ENCODE measurements at places on chromosomes 5 and 9.

GRCh38 chr9:128323212-128323730 lies 632 bp downstream of the COQ4 start:
- DNase-seq = no peak

GRCh38 chr5:130135506-130135905 lies 231.2 kb downstream of the CHSY3 start:
- no peak for DNase-seq

DNA sequence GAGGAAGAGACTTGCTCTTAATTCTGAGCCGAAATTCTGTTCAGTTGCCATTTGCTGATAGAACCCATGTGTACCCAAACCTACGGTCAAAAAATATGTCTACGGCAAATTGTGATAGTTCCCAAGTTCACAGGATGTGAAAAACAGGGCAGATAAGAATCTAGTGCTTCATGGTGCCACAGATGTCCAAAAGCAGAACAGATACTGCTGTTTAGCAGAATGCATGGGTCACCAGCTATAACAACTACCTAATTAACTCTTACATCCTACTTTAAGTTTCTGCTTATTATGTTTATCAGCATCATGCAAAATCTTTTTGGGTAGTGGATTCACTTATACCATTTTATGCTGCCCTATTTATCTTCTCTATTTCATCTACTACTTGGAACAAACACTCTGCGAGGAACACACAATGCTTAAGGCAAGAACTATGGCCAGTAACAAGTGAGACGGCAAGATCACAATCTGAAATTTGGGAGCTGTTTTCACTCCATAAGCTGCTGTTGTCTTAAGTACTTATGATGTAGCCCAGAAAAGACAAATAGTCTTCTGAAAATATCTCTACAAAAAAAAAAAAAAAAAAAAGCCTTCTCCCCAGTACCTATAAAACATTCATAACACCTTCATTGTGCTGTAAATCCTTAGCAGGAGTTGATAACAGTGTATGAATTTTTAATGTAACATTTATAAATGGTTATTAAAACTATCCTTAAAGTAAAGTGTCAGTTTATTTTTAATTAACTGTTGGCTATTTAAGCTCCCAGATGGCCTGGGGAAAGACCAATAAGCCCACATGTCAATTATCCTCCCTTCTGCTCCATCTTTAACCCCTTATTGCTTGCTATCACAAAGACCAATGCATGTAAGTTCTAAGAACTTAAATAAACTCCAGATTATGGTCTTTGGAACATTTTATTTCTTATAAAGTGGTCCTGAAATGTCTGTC lies 232.3 kb downstream of the TLR4 start:
- DNase-seq = no peak

GRCh38 chr5:16510098-16510497 lies 44.5 kb upstream of the ZNF622 start:
- DNase-seq = no peak

DNA sequence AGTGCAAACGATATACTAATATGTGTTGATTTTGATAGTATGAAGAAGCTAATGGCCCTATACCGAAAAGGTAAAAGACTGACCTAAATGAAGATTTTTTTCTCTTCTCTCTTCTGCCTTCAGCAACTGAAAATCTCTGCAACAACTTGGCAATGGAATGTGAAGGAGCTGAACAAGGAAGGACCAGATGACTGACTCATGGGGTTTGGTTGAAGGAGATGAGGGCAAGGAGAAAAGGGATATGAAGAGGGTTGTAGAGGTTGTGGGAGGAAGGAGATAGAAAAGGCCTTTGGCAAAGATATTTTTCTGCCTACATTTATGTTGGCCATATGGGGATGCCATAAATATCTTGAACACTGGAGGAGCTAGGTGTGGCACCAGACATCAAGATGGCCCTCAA lies 129.7 kb upstream of the CHD1 start:
- no peak for DNase-seq

GRCh38 chr5:170747357-170747756 lies 36.2 kb upstream of the GABRP start:
- no peak for DNase-seq

GRCh38 chr5:124420952-124421351 lies 325.5 kb downstream of the ZNF608 start:
- DNase-seq = no peak

DNA sequence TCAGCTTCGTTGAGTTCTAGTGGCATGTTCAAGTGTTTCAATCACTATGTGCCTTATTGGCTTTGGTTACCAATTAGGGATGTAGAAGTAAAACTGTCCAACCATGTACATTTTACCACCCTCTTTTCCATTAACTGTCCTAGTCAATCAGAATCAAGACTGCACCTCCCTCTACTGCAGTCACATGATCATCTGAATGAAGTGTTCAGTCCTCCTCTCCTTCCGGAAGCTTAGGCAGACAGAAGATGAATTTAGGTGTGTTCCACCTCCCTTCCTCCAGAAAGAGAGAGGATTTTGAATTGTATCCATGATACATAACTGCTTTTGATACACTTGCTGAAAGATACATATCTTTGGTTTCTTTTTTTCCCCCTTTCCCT lies 133.7 kb downstream of the ERCC6L2 start:
- DNase-seq = no peak

GRCh38 chr5:141811287-141812155 lies 66.7 kb downstream of the PCDH1 start:
- peak; percentile 39 for DNase-seq

DNA sequence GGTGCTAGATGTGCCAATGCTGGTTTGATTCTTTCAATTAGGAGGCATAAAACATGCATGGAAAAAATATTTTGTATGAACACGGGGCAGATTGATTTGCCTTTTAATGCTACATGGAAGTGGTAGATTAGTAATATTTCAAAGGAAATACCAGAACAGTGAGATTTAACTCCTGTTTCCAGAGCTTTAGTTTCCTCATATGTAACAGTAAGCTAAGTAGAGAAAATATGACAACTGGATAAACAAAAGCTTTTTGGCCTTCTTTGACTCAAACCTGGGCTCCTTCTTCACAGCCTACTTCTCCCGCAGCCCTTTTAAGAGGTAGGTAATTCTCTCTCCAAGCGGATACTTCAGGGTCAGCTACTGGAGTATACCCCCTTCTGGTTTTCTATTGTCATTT lies 254.2 kb upstream of the TRPC7 start:
- DNase-seq = no peak

DNA sequence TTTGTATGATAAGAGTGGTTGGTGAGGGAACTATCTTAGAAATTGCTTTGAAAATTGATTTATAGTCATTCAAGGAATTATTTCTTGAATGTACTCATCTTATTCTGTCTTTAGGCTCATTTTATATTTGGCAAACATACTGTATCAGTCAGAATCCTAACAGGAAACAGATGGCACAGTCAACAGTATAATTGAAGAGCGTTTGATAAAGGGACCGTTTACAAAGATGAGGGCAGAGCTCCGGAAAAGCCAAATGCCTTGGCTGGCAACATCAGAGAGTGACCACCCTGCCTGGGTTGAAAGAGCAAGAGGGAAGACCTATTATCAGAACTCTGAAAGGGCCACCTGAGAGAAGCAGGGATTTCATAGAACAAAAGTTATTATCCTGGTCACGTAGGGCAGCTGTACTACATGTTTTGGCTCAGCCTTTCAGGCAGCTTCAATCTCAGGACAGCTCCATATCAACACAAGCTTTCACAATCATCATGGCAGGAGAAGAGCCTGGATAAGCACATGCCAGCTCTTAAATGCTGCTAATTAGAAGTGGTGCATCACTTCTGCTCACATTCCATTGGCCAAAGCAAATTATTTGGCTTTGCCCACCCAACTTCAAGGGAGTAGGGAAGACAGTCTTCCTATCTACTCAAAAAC lies 47.2 kb upstream of the ARL15 start:
- peak; percentile 32 for DNase-seq

GRCh38 chr9:93372391-93372790 lies 79.1 kb upstream of the FAM120A start:
- DNase-seq = no peak

- no peak for DNase-seq
Measured at GRCh38 chr5:180391276-180391675, 38.1 kb upstream of the GFPT2 start.

- DNase-seq = no peak
Measured at GRCh38 chr5:3127423-3127911, 376.0 kb upstream of the IRX2 start.

DNA sequence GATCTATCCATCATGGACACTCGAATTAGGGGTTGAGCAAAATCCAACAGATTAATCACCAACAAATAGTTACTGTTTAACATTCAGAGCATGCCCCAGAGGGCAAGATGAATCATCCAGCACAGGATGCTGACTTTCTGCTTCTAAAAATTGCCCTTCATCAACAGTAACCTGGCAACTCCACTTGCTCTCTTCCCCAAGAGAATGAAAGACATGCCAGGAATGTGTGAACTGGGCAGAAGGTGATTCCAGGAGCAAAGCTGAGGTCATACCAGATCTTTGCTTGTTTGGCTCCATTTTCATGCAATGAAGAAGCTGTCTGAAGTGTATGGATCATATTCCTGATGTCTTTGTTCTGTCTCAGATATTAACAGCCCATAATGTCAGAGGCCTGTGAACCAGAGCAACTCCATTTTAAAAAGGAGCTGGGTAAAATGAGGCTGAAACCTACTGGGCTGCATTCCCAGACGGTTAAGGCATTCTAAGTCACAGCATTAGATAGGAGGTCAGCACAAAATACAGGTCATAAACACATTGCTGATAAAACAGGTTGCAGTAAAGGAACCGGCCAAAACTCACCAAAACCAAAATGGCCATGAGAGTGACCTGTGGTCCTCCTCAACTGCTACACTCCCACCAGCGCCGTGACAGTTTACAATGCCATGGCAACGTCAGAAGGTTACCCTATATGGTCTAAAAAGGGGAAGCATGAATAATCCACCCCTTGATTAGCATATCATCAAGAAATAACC lies 2.5 kb upstream of the ZNF367 start:
- peak; percentile 61 for DNase-seq

DNA sequence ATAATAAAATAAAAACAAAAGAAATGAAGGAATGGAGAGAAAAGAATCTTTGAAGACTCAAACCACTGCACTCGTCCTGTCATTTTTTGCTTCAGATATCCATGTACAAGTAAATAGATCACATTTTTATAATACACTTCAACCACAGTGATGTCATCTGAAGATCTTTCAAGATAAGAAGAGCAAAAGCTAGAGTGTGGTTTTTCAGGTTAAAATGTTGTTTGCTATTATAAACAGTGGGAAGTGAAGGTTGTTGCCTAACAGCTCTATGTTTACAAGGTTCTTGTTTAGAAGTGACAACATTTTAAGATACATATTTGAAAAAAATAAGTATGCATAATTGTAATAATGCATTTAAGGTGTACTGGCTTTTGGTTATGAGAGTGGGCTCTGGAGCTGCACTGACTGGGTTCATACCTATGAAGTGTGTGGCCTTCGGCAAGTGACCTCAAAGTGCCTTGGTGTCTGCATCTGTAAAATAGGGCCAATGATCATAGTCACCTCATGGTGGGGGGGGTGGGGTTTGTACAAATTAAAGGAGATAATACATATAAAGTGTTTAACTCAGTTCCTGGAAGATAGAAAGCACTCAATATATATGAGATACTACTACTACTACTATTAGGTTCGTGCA lies 45.5 kb upstream of the IL7R start:
- no peak for DNase-seq

DNA sequence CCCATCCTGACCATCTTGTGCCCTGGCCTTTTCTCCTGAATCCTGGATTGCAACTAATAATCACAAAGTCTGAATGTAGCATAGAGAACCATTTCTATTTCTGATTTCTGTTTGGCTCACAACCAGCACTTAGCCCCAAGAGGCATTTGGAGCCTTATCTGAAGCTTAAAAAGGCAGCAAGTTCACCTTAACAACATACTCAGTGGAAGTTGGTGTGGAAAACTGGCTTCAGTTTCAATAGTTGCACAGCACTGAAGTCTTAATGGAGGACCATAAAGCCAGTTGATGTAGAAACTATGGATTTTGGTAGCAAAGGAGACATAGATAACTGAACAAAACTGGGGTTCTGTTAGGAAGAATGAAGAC lies 574.1 kb downstream of the PSAT1 start:
- DNase-seq = no peak

DNA sequence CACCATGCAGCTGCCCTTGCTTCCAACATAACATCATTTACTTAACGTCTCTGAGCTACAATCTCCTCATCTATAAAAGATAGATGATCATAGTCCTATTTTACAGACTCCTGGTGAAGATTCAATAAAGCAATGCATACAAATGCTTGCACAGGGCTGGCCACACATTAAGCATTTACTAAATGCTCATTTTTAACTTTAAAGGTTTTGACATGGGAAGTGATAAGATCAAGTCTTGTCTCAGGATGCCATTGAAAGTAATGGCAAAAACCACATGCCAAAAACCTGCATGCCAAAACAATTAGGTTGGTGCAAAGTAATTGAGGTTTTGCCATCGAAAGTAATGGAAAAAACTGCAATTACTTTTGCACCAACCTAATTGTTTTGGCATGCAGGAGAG lies 181.2 kb upstream of the ADRA1B start:
- no peak for DNase-seq

GRCh38 chr9:90188656-90189055 lies 454.0 kb downstream of the DIRAS2 start:
- no peak for DNase-seq

GRCh38 chr9:135885100-135885853 lies 22.1 kb downstream of the CAMSAP1 start:
- no peak for DNase-seq

DNA sequence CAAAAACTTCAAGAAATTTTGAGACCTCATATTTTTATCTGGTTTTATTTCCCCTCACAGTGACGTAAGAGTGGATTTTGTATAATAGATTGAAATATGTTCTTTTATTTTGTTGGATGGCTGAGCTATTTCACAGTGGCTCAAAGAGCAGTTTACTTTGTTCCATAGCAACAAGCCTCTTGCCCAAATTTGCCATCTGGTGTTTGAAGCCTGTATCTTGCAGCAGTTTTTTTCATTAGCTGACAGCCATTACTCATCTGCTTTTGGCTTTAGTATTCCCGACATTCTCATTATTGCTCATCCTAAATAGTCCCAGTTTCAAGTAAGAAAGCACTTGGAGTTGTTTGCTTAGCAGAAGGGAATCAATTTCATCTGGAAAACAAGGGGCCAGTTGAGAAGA lies 36.3 kb downstream of the GDA start:
- DNase-seq = no peak

GRCh38 chr9:89797937-89798455 lies 193.2 kb downstream of the GADD45G start:
- DNase-seq = no peak

GRCh38 chr5:144525000-144525399 lies 354.3 kb downstream of the KCTD16 start:
- DNase-seq = no peak

Data from A673 (cell line).